ENCODE measurements at places on chromosomes 5 and 9.

- DNase-seq, result no peak
Measured at GRCh38 chr9:35736201-35736633, 3.8 kb downstream of the CREB3 start.

DNA sequence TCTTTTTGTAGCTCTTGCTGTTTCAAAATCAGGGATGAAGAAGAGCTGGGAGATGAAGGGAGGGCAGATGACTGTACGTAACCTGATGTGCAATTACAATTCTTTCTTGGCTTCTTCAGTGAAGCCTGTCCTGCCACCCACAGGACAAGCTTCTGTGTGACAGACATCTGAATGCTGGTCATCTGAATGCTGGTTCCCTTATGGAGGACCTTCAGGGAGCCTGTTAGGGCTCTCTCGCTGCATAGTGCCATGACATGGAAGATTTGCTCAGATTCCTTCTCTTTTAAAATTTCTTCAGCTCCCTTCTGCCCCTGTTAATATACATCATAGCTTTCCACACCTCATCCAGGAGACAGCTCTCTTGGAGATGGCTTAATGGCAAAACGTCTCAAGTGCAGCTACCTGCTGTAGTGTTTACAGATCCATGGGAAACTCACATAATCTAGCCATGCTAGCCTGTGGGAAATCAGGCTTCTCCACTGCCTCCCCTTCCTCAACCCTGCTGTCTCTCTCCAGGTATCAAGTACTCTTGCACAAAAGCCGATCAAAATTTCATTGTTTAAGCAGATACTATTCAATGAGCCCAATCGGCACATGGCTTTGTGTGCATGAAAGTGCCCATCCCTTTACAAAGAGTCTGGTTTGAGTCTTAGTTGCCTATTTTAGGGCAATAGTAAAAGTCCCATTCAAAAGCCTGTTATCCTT lies 134.6 kb downstream of the RAB3C start:
- DNase-seq, result no peak

DNA sequence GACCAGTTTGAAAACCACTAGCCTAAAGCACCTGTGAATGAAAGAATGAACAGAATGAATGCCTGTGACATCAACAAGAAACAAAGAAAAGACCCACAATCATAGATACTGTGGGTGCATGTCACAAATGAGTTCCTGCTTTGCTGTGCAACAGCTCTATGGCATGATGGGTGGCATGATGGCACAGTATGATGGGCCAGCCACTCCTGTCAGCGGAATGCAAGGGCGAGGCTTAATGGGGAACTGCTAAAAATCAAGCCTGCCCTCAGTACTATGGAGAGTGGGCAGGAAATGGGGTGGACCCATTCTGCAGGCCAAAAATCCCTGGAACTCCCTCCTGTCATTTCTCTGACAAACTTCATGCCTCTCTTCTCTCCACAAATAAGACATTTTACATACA lies 89.0 kb downstream of the DCP2 start:
- no peak for DNase-seq

DNA sequence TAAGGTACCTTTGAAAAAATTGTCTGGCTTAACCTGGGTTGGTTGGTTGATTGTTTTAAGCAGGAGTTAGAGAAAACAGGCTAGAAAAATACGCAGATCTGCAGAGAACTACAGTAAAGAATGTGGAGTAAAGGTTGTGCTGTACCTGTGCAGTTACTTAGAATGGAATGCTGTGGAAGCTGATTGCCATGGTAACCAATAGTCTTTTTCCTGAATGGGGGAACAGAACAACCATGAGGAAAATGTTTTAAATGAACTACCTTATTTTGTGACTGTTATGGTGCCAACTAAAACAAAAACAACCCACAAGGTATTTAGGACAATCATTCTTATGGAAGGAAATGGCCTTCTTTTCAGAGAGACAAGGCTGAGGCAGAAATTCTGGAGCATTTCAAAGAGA lies 4.8 kb upstream of the HOMER1 start:
- no peak for DNase-seq

DNA sequence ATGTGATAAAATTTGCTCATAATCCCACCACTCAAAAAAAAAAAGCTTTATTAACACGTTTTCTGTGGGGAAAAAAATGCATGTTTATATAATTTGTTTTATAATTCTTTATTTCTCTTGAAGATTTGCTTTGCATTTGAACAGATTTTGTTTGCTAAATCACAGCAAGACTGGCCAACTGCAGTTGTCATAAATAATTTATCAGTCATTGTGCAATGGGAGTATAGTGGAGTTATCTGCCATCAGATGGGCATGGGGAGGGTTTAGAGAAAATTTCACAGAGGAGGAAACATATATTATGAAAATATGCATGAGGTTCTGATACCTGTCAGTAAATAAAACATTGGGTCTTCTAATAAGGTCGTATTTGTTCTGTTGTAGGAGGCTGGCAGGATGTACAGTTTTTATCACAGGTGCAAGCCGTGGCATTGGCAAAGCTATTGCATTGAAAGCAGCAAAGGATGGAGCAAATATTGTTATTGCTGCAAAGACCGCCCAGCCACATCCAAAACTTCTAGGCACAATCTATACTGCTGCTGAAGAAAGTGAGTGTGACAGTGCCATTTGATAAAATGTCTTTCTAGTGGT lies 23.8 kb downstream of the HSDL2 start:
- no peak for DNase-seq

- DNase-seq, result no peak
Measured at GRCh38 chr5:172646716-172647285, 5.7 kb downstream of the NEURL1B start.

GRCh38 chr9:124831642-124832364 lies 21.5 kb upstream of the WDR38 start:
- DNase-seq, result no peak

DNA sequence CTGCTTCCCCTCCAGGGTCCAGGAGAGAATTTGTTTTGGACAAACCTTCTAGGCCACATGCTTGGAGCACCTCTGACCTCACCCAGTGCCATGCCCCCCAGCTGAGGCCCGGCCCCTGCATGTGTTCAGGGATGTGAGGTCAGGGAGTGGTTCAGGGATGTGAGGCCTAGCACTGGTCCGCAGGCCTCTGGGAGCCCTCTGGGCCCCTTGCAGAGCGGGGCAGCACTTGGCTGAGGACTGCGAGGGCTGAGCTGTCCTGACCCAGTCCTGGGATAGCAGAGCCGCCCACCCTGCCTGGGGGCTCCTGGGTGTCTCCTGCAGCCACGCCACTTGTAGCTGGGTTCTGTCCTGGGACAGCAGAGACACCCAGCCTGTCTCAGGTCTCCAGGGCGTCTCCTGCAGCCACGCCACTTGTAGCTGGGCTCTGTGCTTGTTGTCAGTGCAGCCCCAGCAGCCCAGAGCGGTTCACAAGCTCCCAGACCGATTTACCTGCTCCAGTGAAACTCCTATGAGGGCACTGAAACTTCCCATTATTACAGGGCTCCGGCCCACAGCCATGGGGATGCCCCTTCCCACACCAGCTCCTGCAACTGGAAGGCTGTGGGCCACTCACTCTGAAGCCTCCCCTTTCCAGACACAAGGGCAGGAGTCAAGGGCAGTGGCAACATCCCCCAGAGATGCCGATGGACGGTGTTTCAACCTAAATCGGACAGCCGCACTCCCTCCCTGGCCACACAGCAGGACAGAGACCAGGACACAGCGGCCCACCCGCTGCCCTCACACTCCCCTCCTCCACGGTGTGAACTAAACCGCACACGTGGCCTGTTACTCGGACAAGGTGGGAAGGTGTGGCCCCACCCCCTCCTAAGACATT lies 5.4 kb upstream of the CEP72 start:
- DNase-seq, result no peak

DNA sequence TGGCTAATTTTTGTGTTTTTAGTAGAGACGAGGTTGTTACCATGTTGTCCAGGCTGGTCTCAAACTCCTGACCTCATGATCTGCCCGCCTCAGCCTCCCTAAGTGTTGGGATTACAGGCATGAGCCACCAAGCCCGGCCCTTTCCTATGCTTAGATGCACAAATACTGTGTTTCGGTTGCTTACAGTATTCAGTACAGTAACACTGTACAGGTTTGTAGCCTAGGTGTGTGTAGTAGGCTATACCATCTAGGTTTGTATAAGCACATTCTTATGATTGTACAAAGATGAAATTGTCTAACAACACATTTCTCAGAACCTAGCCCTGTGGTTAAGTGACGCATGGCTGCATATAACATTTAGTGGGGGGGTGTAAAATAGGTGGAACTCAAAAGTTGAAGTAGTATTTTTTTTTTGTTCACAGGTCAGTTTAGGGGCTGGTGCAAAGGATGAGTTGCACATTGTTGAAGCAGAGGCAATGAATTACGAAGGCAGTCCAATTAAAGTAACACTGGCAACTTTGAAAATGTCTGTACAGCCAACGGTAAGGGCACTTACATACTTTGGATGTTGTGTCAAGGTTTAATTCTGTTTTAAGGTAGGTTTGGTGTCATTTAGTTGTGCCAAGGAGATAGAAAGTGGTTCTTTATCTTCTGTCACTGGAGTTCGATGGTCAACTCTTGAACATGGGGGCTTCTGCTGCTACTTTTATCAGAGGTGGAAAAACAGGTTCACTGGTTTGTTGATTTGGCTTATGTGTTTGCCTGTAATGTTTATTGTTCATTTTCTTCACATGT lies 3.4 kb downstream of the NPM1 start:
- DNase-seq, result no peak

DNA sequence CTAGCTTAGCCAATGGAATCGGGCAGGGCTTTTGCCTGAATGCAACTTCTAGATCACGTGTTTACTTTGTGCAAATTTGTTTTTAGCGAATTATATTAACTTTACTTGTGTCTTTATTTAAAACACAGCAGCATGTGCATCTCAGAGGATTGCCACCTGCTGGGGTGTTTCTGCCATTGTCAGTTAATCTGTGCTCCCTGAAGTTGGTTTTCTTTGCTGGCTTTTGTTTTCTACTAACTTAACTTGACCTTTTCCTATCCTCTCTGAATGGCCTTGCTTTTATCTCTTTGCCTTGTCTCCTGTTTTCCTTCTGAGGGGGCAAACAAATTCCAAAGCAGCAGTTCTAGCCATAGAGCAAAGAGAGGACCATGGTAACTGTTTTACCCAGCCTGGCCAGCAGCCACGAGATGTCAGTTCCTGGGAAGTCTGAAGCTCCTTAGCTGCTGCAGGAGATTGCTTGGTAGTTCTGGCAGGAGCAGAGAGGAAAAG lies 67.6 kb downstream of the ARHGEF28 start:
- DNase-seq, result no peak

GRCh38 chr5:114184006-114184405 lies 177.9 kb upstream of the KCNN2 start:
- no peak for DNase-seq

- no peak for DNase-seq
Measured at GRCh38 chr9:136615631-136616306, 46.9 kb upstream of the EGFL7 start.

DNA sequence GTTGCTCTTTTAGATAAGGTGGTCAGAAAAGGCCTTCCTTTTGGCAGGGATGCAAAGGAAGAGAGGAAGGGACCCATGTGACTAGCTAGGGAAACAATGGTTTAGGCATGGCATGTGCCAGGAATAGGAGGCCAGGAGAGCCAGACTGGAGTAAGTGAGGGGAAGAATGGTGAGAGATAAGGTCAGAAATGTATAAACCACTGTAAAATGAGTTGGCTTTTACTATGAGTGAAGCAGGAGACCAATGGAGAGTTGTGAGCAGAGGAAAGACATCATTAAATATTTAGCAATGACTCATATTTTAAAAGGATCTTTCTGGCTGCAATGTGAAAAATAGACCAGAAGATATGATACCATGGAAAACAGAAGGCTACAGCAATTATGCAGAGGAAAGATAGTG lies 50.9 kb downstream of the AP3B1 start:
- DNase-seq, result no peak

DNA sequence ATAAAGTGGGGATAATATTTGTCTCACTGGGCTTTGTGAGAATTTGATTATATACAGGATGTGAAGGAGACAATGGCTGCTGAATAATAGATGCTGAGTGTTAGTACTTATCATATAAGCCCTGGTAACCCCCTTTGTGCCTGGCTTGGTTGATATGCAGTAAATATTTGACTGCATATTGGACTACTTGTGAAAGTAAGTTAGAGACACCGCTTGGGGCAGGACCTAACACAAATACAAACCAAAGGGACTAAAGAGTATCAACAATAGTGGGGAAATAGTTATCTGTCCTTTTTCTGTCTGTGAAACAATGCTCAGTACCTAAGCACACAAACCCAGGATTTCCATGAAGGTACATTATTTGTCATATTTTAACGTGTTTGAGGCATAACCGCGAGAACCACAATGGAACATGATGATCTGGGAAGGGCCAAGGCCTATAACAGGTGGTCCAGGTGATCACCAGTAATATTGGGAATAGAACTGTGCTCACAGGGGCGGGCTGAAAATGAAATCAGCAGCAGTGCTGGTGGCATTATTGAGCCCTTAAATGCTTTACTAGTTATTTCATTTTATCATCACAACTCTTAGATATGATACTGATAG lies 138.2 kb upstream of the SMARCA2 start:
- DNase-seq, result no peak

GRCh38 chr5:66843065-66843464 lies 246.9 kb downstream of the MAST4 start:
- no peak for DNase-seq

DNA sequence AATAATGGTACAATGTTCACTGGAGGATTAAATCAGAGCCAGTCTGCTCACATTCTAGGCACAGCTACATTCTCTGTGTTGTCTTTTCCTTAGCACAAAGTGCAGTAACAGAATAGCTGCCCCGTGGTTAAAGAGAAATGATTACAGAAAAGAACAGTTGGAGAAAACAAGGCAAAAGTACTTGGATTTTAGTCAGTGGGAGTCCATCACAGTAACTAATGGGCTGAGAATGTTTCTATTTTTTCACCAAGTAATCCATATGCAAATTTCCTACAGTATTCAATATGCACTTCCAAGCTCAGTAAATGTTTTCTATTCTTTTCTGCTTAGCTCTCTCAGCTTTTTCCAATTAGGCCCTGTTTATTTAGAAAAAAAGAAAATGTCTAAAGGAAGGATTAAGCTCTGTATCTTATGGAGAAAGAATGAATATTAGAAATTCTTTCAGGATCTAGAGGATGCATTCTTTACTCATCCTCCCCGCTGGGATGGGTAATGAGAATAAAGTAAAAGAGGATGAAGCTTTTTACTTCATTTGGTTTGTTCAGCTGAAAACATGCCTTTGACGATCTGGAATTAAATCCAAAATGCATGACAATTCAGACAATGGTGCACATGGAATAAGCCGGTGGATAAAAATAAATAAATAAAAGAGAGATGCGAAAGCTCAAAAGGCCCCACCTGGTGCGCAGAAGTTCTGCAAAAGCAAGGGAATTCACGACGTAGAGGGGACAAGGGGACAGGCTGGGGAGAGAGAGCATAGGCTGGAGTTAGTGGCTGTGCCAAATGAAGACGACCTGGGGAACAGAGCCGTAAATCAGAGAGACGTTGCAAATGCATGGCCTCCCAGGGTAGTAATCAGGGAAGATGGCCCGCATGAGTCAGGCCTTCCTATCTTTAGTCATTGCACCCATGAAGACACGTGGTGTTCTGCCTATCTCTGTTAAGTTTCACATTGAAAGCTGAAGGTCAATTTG lies 345.2 kb downstream of the GLIS3 start:
- no peak for DNase-seq

DNA sequence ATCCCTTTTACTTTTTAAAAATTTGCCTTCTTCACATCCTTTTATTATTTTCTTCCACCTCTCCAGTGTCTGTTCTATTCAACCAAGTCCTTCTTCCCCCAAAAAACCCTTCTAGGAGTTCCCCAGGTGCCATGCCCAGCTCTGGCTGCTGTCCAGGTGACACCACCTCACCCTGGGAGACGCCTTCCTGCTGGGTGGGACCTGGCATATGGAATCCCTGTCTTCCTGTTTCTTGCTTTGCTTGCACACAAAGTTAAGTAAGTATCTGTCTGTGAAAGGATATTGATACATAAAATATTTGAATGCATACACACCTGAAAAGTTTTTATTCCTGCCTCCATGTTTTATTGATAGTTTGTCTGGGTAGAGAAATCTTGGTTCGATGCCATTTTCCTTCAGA lies 23.1 kb upstream of the MED10 start:
- DNase-seq, result no peak

Data from stimulated activated CD8-positive, alpha-beta memory T cell treated with anti-CD3 and anti-CD28 coated beads, Interleukin-7, amount 100 ng/mL, for 48 hours (primary cell).